Skin of body (tissue), 3 donors: ENCODE measurements at places on chromosomes 13 and 19. TPM values are rescaled to one million over a fixed set of nuclear protein-coding genes. Genes with fewer than 3 reads are reported as not detected.
A peak's percentile ranks its signal among the peaks of the same experiment; 100 is the strongest.

DNA sequence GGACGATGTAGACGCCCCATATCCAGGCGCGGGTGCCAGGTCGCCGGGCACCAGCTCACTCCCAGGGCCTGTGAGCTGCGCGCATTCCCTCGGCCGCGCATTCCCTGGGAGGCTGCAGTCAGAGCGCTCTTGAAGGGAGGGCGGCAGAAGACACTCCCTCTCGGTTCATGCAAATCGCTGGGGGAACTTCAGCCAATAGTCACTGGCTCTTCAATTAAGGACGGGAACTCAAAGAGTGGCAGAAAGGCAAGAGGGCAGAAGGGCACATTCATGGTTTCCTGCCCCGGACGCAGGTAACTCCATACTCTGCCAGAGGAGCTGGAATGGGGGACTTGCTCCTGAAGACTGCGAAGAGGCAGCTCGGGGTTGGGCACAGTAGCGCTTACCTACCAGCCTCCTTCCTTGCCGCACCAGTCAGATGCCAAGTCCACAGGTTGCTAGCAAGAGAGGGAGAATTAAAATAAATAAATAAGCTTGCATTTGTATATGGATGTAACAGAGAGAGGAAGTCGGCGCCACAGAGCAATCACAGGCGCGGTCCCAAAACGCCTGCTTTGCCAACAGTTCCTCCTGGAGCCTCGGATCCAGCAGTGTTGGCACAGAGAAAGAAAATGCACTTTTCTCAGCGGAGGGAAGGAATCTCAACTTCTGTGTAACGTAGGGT lies 459 bp downstream of the PCDH20 start:
- DNase-seq = no peak

GRCh38 chr19:43735957-43736356 lies 18.8 kb downstream of the SMG9 start:
- no peak for DNase-seq

- no peak for DNase-seq
These were observed 96.8 kb downstream of the ATP8A2 start for GRCh38 chr13:25468325-25469168.

DMKN gene
- 456 TPM for total RNA-seq

GRCh38 chr19:14342809-14343208 lies 38.4 kb upstream of the ADGRE5 start:
- DNase-seq = no peak

- peak; percentile 91 for DNase-seq
These were observed 1505.9 kb downstream of the PCDH9 start for GRCh38 chr13:65724226-65724625.

PLIN5 gene
- total RNA-seq = 7.5 TPM

USF2 gene
- total RNA-seq = 37.0 TPM

FGF22 gene
- total RNA-seq = 1.4 TPM

DNA sequence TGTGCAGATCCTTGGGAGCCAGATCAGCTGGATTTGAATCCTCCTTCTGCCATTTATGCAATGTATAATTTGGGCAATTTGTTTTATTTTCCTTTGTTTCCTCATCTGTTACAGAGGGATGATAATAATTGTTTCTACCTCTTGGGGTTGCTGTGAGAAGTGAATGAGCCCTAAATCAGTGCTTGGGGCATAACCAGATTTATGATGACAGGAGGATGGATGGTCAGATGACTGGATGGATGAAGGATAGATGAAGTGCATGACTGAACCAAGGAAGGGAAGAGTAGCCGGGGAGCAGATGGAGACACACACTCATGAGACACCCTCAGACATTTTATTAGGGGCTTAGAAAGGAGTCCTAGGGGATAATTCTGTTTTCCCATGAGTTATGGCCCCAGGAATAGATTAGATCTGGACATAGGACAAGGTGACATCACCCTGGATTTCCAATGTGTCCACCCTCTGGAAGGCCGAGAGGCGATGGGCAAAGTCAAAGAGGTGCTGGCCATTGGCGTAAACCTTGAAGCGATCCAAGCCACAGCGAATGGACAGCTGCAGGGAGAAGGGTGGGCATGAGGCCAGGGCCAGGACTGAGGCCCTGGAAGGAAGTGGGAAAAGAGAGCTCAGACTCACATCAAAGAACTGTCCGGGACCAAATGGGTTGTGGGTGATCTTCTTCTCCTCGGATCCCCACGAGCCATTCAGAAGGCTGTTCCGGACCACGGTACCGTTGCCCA lies 11.2 kb downstream of the LGALS4 start:
- DNase-seq = no peak

FARP1 gene
- 65.3 TPM for total RNA-seq

GRCh38 chr13:48710160-48710559 lies 56.4 kb downstream of the CYSLTR2 start:
- DNase-seq = no peak

GRCh38 chr19:13942023-13942684 lies 3.9 kb upstream of the PODNL1 start:
- DNase-seq = no peak

DNA sequence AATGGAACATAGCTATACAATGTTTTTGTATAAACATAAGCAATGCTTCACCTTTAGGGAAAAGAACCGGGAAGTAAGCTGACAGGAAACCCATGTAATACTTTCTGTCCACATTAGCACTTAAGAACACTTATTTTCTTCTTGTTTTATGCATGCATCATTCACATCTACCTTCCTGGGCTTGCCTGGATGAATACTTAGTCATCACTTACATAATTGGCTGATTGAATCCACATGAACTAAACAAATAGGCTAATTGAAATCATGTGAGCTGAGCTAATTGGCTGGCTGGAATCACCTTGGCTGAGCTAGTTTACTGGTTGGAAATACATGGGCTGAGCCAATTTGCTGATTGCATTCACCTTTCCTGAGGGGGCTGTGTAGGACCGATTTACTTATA lies 78.8 kb downstream of the ZNF726 start:
- DNase-seq = no peak

GRCh38 chr13:95858286-95859075 lies 181.5 kb downstream of the DNAJC3 start:
- DNase-seq = no peak

DNA sequence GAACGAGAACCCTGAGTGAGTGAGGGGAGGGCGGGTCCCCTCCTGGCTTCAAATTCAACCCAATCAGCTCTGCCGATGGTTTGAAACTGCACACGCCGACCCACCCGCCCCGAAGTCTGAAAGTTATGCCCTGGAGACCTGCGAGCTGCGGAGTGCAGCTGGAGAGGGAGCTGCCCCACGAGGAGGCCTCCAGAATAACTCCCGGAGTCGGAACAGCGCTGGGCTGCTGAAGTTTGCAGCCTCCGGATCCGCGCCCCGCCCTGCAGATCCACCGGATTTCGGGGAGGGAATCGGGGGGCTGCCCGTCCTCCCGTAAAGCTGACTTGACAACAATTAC lies 7.0 kb downstream of the POU4F1 start:
- DNase-seq = no peak

GRCh38 chr19:56942756-56943155 lies 102.2 kb upstream of the PEG3 start:
- no peak for DNase-seq

- no peak for DNase-seq
These were observed 48.2 kb downstream of the PIN1 start for GRCh38 chr19:9883231-9883758.

SOHLH2 gene
- total RNA-seq = not detected

- DNase-seq = peak; percentile 35
These were observed 115.3 kb downstream of the LRCH1 start for GRCh38 chr13:46668302-46668720.

GRCh38 chr13:26037302-26037701 lies 14.5 kb downstream of the SHISA2 start:
- DNase-seq = no peak

GRCh38 chr13:21522847-21523246 lies 63.7 kb upstream of the ZDHHC20 start:
- no peak for DNase-seq

DNA sequence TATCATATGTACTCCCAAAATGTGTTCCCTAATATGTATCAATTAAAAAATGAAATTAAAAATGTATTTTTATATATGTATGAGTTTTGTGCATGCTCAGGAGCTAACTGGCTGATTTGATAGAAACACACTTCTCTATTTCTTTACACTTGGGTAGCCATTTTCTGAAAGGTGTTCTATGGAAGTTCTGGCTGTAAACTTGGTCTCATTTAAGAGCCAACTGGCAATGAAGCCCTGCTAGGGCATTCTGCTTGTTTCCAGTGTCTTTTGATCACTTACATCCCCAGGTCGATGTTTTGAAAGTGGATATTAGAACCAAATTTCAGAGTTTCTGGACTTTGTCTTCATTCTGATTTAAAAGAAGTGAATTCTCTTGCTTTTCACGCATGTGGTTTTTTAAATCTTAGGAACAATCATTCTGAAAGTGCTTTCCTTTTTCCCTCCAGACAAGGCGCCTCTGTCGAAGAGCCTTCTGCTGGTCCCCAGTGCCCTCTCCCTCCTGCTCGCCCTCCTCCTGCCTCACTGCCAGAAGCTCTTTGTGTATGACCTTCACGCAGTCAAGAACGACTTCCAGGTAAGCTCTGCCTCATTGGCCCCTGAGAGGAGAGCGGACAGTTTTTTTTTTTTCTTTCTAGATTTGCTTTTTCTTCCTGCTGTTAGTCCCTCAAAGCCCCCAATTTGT lies 20.1 kb downstream of the GPR18 start:
- no peak for DNase-seq

DNA sequence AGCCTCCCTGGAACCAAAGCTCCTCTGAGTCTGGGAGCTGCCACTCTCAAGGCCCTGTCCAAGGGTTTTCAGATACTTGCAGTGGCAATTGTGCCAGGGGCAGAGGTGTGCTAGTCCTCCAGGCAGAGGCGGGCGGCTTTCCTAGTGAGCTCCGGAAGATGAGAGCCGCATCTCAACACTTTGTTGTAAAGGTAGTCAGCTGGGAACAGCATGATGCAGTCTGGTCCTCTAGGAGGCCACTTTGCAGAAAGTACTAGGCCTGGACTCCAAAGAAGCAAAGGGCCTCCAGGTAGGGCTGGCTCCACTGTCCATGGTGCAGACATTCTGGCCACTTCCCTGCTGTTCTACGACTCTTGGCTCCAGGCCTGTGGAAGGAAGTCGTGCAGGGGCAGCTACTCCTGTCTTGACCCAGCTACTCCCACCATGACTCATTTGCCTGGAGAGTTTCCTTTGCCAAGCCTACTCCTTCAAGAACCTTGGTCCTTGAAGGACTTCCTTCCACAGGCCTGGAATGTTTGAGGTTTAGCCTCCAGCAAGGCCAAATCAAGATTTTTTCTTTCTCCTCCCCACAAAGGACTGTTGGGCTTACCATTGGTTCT lies 9.9 kb upstream of the ZNF536 start:
- DNase-seq = no peak

DNA sequence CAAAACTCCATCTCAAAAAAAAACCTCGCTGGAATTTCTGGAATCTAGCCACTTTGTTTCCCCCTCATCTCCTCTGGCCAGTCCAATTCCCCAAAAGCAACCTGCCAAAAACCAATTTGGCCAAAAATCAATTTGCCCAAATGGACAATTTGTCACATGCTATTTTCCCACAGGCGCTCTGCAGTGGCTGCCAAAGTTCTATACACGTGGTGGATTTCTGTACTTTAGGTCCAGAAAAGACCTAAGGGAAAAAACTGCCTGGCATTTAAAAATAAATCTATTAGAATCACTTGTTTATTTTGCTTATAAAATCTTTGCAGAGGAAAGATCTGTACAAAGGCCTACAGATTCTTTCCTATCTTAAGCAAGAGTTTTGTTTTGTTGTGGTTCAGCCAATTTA lies 79.4 kb downstream of the MAP4K1 start:
- no peak for DNase-seq

TIMM50 gene
- total RNA-seq = 28.0 TPM

DNA sequence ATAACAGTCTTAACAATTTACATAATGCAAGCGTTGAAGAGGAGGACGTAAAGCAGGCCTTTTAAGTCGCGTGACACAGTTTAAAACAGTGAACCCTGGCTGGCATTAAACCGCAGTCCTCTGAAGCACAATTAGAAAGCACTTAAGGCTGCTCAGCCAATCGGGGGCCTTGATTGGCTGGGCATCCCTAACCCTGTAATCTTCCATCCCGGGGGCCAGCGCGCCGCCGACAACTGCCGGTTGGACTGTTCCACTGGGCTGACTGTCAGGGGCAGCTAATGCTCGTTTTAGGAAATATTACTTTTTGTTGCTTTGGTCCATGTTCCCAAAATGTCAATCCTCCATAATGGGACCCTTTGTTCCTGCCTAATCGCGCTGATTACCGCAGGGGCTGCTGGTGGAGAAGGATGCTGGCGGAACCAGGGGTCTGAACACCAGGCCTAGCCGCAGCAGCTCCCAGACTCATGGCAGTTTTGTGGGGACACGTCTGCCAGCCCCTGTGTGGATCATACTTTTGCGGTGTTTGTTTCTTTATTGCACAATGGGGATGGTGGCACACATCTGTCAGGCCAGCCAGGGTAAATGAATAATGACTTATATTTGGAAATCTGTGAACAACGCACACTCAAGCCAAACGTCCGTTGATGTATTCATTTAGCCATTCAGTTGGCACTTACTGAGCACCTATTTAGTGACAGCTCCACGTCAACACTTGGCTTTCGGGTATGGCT lies 127.1 kb upstream of the SPACA7 start:
- DNase-seq = no peak

ZNF700 gene
- total RNA-seq = 16.3 TPM

DNA sequence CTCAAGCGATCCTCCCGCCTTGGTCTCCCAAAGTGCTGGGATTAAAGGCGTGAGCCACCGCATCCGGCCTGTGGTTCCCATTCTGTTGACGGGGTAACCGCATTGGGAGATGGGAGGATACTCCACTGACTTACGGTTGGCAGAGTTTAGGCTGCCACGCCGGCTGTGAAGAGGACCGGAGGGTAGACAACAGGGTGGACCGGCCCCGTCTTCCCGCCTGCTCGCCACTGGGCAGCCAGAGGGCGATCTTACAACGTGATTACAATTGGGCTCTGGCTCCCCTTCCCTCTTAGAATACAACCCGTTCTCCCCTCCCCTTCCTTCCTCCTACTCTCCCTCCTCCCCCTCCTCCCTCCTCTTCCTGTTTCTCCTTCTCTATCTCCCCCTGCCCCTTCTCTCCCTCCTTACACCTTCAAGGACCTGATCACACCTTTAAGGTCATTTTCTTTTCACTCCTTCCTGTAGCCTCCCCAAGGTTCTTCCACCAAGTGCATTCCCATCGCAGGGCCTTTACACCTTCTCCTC lies 957 bp upstream of the CCDC194 start:
- peak; percentile 22 for DNase-seq

WASF3 gene
- 5.8 TPM for total RNA-seq

DNA sequence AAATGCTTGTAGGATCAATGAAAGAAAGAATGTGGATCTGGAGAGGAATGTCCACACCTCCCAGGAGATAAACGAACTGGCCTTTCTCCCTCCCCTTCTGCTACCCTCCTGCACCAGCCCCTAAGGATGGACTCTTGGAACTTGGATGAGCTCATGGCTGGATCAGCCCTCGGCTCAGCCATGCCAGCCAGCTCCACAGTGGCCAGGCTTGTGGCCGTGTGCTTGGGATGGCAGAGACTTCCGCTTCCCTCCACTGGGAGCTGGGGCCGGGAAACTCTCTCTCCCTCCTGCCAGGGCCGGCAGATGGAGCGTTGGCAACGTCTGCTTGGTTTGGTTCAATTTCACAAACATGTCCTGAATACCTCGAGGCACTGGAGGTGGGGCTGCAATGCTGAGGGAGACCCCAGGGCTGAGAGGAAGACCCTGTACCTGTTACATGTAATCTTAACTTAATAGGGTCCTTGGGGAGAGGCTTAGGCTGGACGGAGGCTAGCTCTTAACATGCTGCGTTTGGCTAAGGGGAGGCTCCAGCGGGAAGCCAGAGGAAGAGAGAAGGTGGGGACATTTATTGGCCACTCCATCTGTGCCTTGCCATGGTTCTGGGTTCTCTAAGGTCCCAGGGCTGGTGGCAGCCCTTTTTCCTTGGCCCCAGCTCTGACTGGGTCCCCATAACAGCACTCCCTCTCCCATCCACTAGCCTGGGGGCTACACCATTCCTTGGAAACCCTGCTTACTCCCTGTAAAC lies 152.5 kb downstream of the IER2 start:
- no peak for DNase-seq
